ENCODE measurements at places on chromosomes 4 and X.
A peak's percentile ranks its signal among the peaks of the same experiment; 100 is the strongest.

DNA sequence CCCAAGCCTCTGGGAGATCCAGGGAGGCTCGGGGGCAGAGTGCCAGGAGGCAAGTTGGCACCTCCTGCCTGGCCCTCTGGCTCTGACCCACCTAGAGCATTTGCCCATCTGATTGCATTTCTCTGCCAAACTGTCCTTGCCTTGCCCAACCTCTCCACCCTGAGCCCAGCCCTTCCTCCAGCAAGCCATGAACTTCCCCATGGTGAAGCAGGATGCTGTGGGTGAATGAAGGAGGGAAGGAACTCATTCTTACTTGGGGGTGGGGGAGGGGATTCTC, 9.3 kb upstream of the CNGA2 start:
- no peak for DNase-seq

DNA sequence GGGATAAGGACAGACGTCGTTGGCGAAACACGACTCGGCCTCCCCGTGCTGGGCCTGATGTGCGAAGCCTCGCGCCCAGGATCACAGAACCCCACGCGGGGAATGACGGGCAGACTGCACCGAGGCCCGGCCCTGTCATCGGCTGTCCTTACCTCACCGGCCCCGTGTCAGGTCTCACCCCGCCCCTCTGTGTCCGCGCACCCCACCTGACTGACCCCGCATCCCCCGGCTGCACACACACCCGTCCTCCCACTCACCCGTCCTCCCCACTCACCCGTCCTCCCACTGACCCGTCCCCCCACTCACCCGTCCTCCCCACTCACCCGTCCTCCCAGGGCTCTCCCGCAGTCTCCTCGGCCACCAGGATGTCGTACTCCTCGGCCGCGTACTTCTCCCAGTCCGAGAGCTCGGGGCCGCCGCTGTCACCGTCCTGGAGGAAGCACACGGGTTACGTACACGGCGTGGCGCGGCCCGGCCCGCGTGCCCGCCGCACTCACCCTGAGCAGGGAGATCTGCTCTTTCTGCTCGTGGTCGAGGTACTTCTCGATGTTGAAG, 19.8 kb upstream of the GTPBP6 start:
- DNase-seq = no peak

- no peak for DNase-seq
Measured at GRCh38 chr4:128350449-128351045, 62.9 kb upstream of the PGRMC2 start.

GRCh38 chr4:57042711-57043169, 64.0 kb downstream of the POLR2B start:
- no peak for DNase-seq

- no peak for DNase-seq
Measured at GRCh38 chrX:15499976-15500375, 631 bp upstream of the BMX start.

GRCh38 chrX:124719060-124719459, 372.7 kb downstream of the SH2D1A start:
- no peak for DNase-seq

GRCh38 chr4:153669838-153670237, 14.2 kb upstream of the TLR2 start:
- DNase-seq = no peak

- no peak for DNase-seq
Measured at GRCh38 chr4:151205722-151206121, 71.2 kb upstream of the PRSS48 start.

DNA sequence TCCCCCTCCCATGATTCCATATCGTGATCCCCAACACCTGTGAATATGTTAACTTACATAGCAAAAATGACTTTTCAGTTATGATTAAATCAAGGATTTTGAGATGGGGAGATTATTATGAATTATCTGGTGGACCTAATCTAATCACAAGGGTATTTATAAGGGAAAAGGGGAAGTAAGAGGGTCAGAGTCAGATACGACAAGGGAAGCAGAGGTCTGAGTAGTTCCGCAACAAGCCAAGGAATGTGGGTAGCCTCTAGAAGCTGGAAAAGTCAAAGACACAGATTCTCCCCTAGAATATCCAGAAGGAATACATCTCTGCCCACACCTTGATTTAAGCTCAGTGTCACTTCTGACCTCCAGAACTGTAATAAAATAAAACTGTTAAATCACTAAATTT, 1.0 kb upstream of the IL13RA1 start:
- DNase-seq = no peak

DNA sequence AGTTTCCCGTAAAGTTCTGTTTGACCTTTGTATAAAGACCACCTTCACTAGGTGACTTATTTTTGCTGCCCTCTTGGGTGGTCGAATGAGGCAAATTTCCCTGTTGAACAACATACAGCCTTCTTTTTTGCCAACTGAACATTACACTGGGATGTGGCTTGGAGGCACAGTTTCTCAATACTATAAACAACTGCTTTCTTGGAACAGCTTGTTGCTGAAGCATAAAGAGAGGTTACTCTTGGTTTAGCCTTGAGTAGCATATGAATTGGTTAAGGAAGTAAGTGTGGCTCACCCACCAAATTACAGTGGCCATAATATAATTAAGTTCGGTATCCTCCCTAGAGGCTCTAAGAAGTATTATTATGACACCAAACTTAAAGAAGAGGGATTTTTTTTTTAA, 40.0 kb downstream of the HHIP start:
- no peak for DNase-seq

DNA sequence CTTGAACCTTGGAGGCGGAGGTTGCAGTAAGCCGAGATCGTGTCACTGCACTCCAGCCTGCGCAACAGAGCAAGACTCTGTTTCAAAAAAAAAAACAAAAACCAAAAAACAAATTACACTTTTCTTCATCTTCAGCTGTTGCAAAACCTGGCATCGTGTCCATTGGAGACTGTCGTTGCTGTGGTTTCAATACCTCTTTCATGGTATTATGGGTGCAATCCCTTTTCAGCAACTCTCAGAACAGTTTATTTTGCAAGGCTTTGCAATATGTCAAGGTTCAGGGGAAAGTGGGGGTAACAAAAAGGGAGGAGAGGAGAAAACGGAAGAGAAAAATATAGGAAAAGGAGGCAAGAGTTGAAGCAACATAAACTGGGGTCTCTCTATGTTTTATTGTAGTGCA, 40.8 kb downstream of the ARSD start:
- DNase-seq = no peak

- DNase-seq = no peak
Measured at GRCh38 chr4:163703251-163703650, 208.8 kb downstream of the TMA16 start.

GRCh38 chr4:101142259-101142658, 205.1 kb downstream of the PPP3CA start:
- no peak for DNase-seq

- no peak for DNase-seq
Measured at GRCh38 chrX:95733426-95733825, 951.2 kb upstream of the DIAPH2 start.

DNA sequence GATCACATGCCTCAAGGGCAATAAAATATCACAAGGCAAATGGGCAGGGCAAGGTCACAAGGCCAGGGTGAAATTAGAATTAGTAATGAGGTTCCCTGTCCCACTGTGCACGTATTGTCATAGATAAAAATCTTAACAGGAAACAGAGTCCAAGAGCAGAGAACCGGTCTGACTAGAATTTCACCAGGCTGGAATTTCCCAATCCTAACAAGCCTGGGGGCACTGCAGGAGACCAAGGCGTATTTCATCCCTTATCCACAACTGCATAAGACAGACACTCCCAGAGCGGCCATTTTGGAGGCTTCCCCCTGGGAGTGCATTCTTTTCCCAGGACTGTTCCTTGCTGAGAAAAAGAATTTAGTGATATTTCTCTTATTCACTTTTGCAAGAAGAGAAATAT, 25.9 kb upstream of the PRDM5 start:
- DNase-seq = no peak

- peak; percentile 38 for DNase-seq
Measured at GRCh38 chr4:78864405-78865024, 74.7 kb downstream of the PAQR3 start.

DNA sequence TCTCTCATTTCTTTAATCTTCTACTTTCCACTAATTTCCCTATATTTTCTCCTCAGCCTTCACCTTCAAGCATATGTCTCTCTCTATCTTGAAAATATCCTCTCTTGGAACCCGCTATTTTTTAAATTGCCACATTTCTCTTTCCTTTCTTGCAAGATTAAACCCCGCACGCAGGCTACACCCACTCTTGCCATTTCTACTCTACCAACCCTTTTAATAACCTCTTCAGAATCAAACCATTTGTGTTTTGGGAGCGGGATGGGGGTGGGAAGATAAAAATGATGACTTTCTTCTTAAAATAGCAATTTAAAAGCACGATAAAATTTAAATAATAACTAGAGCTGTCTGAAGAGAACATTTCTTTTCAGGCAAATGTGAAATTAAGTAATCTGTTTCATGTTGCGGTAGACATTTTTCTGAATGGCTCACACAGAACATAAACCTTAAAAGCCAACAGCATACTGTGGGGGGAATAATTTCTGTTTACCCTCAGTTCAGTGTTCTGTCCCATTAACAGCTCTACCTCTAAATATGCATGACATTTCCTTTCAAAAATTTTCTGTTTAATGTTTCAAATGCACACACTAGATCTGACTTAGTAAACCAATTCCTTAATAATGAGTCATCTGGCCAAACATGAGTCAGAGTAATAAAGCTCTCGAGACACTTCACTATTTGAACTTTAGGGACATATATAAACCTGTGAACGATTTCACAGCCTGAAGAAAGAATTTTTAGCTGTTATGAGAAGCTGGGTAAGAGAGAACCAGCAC, 20.5 kb downstream of the ARSJ start:
- DNase-seq = peak; percentile 80

GRCh38 chr4:108555701-108556100, 64.7 kb upstream of the RPL34 start:
- DNase-seq = no peak

DNA sequence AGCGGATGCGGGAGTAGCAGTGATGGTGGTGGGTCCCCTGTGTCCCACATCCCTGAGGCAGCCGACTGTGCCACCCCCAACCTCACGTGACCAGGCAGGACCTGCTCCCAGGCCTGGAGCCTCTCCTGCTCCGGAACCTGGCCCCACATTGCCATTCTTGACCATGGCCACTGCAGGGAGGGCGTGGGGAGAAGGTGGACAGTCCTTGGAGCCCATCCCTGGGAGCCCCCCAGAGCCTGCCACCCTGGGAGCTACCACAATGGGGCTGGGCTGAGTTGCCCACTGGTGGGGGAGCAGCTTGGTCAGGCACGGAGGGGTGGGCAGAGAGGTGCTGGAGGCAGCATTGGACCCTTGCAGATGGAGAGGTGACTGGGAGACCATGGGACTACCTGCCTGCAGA, 36.8 kb downstream of the TMPRSS11A start:
- DNase-seq = no peak

DNA sequence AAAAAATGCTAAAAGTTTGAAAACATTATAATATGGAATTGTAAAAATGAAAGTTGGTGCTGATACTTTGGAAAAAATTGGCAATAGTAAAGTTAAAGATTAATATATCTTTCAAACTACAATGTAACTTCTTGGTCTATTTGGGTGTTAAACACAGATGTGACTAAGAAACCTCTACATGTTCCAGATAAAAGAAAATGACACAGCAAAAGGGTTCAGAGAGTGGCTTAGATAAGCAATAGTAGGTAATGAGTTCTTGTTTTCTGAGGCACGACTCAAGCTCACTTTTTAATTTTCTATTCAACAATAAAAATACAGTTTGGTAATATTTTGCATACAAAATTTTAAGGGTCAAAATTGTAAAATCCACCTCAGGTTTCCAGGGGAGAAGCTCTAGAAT, 292.7 kb downstream of the GALNTL6 start:
- no peak for DNase-seq

GRCh38 chrX:1025413-1025812, 187.0 kb downstream of the CRLF2 start:
- no peak for DNase-seq

Measured in RWPE1 (cell line).